Brain pericyte (primary cell): ENCODE measurements at places on chromosomes 5 and 9.

DNA sequence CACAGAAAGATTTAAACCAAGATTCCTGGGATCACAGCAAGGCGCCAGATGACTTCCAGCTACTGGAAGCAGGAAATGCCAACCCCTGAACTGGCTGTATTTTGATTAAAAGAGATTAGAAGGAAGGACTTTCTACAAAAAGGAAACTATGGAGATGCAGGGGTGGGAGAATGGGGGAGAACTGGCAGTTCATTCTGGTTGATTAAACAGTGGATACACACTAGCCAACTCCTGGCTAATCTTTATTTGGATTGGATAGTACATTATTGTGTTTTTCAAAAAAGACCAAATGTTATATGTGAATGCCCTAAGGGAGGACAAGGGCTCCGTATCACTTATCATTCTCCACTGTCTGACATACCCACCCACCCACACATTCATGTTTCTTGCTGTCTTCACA, 93.2 kb downstream of the CDO1 start:
- DNase-seq, result no peak

DNA sequence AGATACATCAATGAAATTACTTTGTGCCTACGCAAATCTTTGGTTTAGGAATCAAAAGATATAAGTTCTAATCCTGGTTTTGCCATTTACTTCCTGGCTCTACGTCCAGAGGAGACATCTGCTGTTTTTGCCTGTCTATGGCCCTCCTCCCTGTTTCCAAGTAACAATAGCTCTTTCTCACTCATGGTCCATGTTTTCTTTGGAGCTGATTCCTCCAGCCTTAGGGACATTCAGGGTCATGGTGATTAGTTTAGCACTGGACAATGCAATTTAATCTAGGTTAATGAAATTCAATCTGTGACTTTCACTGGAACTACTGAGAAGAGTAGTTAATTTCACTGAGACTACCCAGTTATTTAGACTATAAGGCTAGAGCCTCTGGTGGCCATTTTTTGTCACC, 170.6 kb downstream of the SEMA6A start:
- DNase-seq, result no peak

DNA sequence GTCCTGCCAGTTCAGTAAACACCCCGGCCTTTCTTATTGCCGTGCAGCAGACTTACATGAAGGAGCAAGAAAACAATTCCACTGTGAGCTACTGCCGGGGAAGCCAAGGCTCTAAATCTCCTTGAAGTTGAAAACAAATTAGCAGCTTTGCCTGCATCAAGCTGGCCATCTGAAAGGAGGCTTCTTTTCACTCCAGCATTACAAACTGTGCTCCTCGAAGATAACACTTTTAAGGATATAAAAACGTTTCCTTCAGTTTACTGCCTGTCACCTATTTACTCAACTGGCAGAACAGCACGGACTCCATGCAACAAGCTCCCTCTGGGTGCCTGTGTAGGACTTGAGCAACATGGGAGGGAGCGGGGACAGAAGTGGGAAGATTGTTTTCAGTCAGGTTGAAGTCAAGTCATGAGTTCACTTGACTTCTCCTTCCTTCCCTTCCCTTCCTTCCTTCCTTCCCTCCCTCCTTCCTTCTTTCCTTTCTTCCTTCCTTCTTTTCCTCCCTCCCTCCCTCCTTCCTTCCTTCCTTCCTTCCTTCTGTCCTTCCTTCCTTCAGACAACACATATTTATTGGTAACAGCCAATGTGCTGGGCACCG, 67.4 kb downstream of the ZNF608 start:
- DNase-seq, result no peak

DNA sequence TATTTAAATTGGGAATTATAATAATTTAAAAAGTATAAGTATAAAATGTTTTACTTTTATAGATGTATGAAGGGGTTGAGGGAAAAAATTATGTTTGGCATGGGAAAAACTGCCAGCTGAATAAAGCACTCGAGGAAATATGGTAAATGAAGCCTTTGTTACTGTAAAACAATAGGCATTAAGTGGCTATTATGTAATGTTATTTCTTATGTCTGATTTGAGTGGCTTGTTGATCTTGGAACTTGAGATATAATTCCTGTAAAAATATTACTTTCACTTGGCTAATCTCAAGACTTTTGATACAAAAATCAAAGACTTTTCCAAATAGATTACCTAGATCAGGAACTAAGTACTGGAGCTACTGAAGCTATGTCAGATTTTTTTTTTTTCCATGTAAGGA, 182.9 kb downstream of the CD180 start:
- no peak for DNase-seq

GRCh38 chr5:35182486-35182885, 47.8 kb downstream of the PRLR start:
- no peak for DNase-seq
